AG04450 (cell line): ENCODE measurements at places on chromosomes 3 and 15.

DNA sequence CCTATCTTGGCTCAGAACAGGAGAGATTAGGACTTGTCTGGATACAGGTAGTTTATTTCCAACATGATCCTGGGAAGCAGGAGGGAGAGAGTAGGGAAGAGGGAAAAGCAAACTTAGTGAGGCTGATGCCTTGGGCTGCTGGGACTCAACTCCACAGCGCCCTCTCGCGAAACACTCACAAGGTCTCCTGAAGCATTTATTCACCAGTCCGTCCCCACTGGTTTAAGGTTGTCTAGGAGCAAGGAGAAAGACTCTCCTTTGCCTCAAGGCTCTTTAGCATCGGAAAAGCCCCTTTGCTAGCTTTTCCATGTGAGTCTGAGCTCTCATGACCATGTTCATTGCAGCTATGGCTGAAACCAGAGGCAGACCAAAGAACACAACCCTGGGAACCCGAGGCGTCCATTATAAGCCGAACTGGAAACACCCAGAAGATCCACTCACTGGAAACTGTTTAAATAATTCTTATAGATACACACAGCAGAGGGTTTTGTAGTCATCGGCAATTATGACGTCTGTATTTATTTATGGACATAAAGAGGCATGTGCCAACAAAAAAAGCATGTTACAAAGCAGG is 244.5 kb downstream of the CD47 start:
- peak; percentile 21 for DNase-seq

DNA sequence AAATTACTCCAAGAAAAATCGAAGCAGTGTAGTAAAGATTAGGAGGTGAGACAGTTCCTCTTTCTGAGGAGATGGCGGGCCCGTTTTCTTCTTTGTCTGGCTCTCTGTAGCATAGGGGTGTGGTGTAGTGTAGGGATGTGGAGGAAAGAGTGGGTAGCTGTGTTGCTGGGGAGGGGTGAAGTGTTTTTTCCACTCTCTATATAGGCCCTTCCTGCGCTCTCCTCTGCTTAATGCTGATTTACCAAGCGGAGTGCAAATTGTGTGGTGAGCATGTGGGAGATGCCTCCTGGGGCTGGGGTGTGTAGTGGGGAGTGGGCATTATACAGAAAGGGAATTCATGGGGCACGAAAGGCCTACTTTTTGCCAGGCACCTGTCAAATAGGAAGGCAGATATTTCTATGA is 94.9 kb downstream of the ST6GAL1 start:
- no peak for DNase-seq

DNA sequence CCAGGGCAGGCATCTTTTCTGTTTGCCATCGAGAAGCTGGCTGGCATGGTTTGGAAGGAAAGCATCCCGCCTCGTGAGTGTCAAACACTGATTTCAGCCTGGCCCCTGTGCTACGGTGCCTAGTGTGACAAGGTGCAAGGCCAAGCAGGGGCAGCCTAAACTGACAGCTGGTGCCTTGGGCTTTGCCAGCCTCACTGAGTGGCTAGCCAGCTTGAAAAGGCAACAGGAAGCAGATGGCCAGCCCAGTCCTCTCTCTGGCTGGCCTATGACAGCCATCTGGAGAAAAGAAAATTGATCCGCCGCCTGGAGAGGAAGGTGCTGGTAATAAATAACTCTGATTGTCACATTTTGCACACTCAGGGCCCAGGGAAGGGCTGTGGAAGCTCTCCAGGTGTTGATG is 52.2 kb downstream of the C3orf85 start:
- no peak for DNase-seq

- peak; percentile 46 for DNase-seq
These were observed 121.2 kb upstream of the PLXND1 start for GRCh38 chr3:129727707-129728106.

- no peak for DNase-seq
These were observed 16.3 kb downstream of the VPS39 start for GRCh38 chr15:42191610-42192346.

DNA sequence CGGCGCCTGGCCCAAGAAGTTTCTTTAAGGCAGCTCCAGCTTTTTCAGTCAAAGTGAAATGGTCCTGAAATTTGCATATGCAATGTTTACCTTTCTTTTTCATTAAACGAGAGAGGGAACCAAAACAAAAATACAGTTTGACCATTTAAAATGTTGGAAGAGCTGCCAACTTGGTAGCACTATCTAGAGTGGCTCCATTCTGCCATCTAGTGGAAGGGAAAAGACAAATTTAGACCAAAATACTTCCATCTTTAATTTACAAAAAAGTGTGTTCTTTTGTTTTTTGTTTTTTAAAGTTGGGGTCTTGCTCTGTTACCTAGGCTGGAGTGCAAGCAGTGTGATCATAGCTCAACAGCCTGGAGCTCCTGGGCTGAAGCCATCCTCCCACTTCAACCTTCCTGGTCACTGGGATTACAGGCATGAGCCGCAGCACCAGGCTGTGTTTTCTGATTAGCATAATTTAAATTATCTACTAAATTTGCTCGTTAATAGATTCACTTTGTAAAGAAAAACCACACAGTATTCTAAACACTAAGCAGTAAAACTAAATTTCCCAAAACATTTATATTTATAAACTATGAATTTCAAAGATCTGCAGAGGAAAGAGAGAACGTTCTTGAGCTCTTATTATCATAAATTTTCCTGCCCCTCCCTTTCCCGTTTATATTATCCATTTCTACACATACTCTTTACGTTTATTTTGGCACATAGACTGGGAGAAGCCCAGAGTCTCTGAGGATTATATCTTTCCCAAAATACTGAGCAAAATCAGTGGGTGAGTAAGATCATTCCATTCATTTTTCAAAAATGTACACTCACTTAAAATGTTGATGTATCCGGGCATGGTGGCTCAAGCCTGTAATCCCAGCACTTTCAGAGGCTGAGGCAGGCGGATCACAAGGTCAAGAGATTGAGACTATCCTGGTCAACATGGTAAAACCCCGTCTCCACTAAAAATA is 15.4 kb upstream of the RFC4 start:
- DNase-seq: no peak

GRCh38 chr15:58992181-58992580 is 4.7 kb downstream of the RNF111 start:
- no peak for DNase-seq

DNA sequence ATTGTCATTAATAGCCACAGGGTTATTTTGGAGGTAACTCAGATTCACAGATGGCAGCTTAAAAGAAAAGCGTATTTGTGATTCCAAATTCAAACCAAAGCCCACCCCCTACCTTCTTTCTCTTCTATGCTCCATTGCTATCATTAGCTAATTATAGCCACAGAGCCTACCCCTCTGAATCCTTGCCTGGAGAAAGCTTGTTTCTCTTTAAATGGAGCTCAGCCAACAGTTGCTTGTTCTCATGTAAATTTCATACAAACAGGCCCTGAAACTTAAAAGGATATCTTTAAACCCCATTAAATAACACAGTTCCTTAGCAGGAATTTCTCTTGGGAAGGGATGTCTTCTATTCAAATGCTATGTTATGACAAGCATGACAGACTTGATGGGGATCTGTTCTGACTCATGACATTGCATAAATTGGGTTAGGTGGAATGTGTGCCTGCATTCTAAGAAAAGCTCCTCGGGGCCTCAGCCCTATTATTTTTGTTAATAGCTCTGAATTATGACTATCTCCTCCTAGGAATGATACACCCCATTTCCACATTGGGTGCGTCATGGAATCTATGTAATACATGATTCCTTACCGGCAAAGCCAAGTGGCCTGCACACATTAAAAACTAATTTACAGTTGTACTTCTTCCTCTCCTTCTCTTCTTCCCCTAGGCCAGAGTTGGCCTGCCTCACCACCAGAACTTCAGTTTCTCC is 265.8 kb downstream of the TAFA4 start:
- DNase-seq: no peak

- no peak for DNase-seq
These were observed 3.6 kb upstream of the GK5 start for GRCh38 chr3:142228964-142229363.

- no peak for DNase-seq
These were observed 99.1 kb downstream of the DNASE1L3 start for GRCh38 chr3:58111513-58112184.
